ENCODE measurements at places on chromosomes 6 and 20.

GRCh38 chr6:8006208-8006607 lies 58.0 kb downstream of the BLOC1S5 start:
- no peak for DNase-seq

GRCh38 chr6:46290421-46291274 lies 119.9 kb upstream of the ENPP5 start:
- no peak for DNase-seq

- no peak for DNase-seq
These were observed 13.5 kb upstream of the DACT2 start for GRCh38 chr6:168333039-168333438.

DNA sequence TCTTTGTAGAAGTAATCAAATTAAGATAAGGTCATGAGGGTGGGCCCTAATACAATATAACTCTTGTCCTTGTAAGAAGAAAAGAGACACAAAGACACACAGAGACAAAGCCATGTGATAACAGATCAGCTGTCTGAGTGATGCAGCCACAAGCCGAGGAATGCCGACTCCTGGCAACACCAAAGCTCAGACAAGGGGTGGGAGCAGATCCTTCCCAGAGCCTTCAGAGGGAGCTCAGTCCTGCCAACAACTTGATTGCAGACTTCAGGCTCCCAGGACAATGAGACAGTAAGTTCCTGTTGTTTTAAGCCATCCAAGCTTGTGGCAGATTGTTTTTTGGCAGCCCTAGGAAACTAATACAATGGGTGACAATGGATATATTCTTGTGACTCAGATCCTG lies 325.0 kb upstream of the AGPAT4 start:
- DNase-seq = no peak

- no peak for DNase-seq
These were observed 169.1 kb upstream of the SHLD1 start for GRCh38 chr20:5580940-5581708.

- no peak for DNase-seq
These were observed 40.7 kb upstream of the UBR2 start for GRCh38 chr6:42522942-42523814.

DNA sequence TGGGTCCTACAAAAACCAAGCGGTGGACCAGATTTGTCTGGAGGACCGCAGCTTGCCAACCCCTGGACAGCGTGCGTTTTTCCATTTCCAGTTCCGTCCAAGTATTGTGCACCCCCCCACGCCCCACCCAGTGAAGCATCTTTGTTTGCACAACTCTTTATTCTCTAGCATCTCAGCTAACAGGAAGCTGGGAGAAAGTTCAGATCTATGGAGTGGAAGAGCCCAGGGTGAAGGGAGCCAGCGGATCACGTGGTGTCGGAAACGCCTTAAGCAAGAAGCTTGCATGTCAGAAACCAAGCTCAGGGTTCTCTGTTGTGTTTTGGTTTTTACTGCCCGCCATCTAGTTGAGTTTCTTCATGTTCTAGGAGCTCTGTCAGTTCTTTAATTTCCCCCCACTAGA lies 29.9 kb downstream of the ARID1B start:
- DNase-seq = no peak

GRCh38 chr20:38377039-38377685 lies 30.9 kb downstream of the LBP start:
- DNase-seq = no peak

GRCh38 chr6:47489995-47490394 lies 12.4 kb downstream of the CD2AP start:
- no peak for DNase-seq

All from NCI-H510A (cell line).